Progenitor cell of endocrine pancreas (in vitro differentiated cells): ENCODE measurements at places on chromosomes 3 and 15.

DNA sequence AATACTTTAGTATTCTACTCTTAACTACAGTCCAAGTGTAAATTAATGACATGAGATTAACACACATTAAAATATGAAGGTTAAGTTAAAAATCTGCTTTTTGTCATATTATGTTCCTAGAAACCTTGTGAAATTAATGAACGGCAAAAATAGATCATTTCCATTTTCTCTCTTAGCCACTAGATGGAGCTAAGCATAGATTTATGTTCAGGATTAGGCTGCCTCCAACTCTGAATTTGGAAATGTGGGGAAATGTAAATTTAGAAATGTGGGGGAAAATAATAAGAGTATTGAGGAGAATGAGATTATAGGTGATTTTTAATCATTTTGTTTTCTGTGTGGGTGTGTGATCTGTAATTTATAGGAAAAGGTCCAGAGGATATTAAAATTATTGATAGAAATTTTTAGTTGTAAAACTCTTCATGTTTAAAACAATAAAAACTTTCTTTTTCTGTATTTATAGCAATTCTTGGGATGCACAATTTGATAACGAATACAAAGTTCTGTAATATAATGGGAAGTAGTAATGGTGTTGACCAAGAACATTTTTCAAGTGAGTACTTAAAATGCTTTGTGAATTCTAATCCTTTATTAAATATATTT is 59.2 kb downstream of the TMOD3 start:
- no peak for DNase-seq

DNA sequence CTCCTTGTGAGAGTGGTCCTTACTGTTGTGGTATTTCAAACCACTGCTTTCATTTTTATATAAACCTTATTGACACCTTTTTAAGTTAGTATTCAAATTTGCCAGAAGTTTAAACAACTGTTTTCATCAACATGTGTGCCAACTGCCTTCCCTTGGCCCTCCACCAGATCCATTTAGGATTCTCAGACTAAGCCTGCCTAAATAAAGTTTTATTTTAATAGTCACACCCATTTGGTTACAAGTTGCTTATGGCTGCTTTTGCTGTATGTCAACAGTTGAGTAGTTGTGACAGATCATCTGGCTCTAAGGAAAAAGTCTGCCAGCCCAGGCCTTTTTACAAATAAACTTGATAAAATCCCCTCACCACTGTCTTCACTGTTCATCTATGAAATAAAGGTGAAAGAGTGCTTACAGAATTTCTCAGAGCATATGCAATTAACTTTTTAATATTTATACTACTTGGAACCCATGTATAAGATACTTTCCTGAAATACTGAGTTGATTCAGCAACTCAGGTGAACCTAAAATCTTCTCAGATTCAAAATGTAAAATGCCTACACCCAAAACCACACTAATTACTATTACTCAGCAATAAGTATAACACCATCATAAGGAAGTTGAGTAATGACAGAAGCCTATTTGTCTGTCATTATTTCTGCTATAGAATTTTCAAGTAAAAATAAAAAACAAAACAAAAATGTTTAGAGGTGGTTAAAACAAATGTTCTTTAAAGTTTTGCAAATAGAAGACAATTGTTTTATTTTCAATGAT is 35.1 kb downstream of the PEAK1 start:
- DNase-seq: no peak

DNA sequence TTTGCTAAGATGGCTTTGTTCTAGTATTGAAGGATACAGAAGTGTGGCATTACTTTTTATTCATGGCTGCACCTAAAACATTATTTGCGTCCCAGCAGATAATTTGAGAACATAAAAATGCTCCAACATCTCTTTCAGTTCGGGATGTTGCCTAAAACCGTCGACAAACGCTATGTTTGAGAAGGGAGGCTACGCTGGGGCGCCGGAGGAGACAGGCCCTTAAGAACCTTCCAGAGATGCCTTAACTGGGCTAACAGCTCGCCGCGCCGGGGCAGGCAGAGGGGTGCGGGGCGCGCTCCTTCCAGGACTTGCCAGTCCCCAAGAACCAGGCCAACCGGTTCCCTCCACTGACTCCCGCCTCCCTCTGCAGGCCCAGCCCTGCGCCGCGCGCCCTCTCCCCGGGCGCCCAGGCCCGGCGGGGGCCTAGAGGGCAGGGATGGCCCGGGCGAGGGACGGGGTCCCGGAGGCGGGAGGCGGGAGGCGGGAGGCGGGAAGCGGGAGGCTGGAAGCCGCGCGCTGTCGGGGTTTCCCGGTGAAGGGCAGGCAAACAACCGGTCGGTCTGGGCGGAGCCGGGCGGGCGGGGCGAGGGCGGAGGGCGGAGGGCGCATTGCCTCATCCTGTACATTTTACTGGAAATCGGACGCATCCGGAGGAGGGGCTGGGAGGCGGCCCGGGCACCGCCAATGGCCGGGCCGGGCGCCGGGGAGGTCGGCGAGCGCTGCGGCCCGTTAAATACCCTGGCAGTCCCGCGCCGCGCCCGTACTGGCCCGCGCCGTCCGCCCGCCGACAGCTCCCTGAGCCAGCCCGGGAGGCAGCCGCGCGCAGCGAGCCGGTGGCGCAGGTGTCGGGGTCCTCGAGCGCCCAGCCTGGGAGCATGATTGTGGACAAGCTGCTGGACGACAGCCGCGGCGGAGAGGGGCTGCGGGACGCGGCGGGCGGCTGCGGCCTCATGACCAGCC is at the start of gene NFKBIZ:
Gene NFKBIZ (plus strand): TSS at position 761 of the 960 bp plus-strand sequence. CDS start 115 bp downstream, at position 876.
- DNase-seq: peak; percentile 83

GRCh38 chr3:143731776-143732175 is 116.5 kb downstream of the SLC9A9 start:
- DNase-seq: no peak

- no peak for DNase-seq
Observed at GRCh38 chr3:135412475-135412874, 553.1 kb upstream of the PPP2R3A start.

DNA sequence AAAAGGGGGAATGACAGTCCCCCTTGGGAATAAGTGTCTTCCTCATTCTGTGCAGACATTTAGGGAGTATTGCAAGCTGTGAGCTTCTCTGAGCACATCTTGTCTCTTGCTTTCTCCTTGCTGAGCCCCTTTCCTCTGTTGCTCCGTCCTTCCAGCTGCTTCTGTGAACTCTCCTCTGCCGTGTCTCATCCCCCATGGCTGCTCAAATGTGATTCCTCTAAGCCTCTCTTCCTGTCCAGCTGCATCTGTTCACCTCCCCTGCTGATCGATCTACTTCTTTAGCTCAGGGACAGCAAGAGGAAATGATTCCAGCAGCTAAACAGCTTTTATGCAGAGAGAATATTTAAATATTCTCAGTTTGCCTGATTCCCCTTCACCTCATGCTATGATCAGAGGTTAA is 328.0 kb upstream of the DNAJC19 start:
- no peak for DNase-seq

- no peak for DNase-seq
Observed at GRCh38 chr3:141426404-141427034, 58.2 kb downstream of the ZBTB38 start.

DNA sequence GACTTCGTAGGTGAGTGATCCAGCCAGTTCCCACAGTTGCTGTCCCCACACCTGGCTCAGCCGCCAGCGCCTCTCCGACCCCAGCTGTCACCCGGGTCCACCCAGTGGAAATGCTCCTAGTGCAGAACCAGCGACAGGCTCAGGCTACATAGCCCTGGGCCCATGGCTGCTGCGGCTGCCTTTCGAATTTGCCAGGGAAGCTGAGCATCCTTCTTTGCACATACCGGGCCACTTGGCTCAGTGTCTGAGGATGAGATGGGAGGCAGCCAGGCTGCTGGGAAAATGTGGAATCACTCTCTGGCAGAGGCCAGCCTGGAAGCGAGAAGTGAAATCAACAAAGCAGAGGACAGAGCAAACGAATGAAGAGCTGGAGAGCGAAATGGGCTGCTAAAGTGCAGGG is 80.1 kb downstream of the ST8SIA2 start:
- DNase-seq: no peak

GRCh38 chr3:59995563-59995962 is 945.7 kb upstream of the CFAP20DC start:
- DNase-seq: no peak

- DNase-seq: no peak
Observed at GRCh38 chr3:72395776-72396311, 452.4 kb downstream of the SHQ1 start.

DNA sequence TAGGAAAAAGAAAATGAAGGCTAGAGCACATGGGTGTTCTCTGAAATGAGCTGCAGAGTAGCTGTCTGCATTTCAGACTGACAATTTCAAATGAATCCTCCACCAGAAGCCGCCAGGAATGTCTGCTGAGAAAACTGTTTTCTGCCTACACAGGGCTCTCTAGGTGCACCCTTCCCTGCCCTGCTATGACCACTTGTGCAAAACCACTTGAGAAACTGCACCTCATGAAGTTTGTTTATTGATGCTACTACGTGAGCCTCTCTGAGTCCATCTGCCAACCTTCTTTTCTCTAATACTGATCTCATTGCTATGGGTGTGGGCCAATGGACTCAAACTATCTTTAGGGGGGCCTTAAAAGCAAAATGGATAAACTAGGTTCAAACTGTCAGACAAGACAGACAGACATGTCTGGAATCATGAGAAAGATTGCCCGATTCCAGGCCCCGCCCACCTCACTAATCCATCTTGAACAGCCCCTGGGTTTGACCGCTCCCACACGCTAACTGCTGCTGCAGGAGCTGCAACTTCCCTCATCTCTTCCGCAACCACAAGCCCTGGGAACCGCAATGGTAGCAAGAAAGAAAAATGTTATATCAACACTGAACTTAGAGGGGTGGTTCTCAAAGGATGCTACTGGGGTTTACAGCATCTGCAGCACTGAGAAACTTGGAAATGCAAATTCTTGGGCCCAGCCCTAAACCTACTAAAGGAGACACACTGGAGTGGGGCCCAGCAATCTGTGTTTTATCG is 9.0 kb upstream of the CD47 start:
- no peak for DNase-seq

- DNase-seq: no peak
Observed at GRCh38 chr3:98612587-98612986, 19.2 kb upstream of the CPOX start.

DNA sequence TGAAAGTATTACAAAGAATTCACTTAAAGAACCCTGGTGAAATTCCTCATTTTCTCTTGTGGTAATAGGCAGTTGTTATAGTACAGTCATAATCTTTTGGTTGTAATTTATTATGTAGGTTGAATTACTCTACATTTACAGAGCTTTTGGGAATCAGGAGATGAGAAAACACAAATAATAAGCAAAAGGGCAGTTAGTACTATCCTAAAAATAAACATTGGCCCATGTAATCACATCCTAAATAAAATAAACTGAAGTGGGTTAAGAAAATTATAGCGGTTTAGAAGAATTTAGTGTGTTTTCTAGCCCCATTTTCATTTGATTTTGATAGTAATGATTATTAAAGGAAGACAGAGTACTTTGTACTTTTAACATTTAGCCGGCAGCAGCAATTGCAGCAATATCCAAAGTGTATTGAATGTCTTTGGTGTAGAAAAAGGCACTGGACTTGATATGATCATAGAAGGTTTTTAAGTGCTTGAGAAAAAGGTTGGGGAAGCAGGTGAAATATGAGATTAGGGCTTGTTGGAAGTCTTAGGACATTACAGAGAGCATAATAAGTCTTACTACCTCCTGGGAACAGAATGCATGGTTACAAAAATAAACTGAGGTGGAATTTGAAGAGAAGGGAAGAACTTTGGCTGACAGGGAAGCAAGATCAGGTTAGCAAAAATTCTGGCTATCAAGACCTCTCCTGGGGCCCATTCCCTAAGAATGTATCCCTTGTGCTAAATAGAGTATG is 79.9 kb downstream of the MBNL1 start:
- DNase-seq: no peak

- no peak for DNase-seq
Observed at GRCh38 chr3:195752546-195753331, 32.0 kb downstream of the MUC20 start.

GRCh38 chr3:60017631-60018030 is 967.8 kb upstream of the CFAP20DC start:
- DNase-seq: no peak

- no peak for DNase-seq
Observed at GRCh38 chr3:123467046-123467445, 18.2 kb upstream of the ADCY5 start.

DNA sequence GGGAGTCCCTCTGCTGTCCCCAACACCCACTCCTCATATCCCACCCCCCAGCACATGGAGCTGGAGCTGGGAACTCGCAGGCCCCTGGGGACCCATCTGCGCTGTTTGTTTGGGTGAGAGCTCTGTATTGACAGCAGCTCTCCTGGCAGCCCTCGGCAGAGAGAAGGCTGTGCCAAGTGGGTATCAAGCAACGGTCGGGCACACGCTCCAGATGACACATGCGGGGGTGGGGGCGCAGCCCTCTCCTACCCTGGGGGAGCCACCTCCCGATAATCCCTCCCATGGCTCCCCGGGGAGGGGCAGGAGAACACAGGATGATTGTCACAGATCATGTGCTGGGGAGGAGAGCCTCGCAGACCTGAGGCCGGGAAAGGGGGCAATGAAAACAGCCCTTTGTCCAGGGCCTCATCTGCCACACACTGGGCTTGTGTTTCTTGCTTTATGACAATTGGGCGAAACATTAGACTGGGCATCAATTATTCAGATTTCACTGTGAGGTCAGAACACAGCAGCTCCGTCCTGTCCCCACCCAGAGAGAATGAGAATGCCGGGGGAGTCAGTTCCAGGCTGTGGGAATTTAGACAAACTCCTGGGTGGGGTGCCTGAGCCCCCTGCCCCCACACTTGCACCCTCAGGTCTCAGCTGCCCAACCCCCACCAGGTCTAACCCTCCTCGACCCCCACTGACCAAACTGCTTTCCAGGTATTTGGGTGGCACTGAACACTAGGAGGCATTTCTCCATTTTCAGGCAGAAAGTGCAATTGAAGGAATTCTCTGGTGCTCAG is 46.4 kb upstream of the KLF13 start:
- DNase-seq: peak; percentile 6

GRCh38 chr3:170725285-170725731 is 139.4 kb upstream of the SLC7A14 start:
- DNase-seq: no peak

DNA sequence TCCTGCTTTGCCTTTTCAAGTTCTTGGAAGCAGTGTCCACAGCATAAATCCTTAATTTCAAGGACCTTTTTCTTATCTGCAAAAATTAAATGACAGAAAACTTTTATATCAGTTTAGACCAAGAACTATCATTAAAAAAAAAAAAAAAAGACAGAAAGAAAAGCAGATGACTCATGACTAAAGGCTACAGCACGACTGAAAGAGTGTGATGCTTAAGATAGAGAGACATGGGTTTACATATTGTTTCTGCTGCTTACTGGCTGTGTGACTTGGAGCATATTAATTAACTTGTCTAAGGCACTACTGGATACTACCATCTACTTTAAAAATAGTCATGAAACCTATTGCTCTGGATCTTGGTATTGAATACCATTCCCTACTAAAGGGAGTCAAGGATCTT is 62.3 kb downstream of the CEP152 start:
- DNase-seq: no peak
